ENCODE measurements at places on chromosomes 13 and 19.

GRCh38 chr13:110319774-110320509 is 12.9 kb downstream of the COL4A2 start:
- DNase-seq, result no peak

DNA sequence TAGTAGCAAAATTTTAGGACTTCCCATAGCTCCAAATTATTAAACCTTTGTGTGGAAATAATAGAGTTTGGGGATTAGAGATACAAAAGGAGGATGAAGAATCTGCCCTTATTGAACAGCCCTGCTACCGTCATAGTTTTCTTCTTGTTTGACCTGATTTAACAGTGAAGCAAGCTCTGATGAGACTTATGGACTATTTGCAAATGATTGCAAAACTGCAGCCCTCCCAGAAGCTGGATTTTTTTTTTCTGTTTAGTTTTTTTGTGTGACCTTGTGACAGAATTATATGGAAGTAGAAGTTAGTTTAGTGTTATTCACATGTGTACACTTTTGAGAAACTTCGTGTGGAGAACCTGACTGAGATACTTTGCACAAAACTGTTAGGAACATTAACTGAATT is 267.8 kb downstream of the KCNRG start:
- DNase-seq, result no peak

- no peak for DNase-seq
Measured at GRCh38 chr13:48497669-48498068, 35.2 kb downstream of the RCBTB2 start.

DNA sequence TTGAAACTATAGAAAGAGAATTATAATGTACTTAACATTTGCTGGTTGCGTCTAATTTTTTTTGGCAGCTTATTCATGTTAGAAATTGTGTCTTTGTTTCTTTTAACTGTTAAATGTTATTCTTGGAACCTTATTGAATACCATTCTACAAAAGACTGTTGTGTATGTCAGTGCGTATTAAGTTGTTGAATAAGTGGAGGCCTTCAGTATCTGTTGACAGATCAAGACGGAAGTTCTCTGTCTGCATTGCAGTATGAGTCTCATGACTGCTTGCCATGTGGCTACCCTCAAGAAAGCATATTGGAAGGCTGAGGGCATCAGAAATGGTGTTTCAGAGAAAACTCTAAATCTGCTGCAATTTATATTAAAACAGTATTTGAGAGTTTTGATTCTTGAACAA is 8.5 kb downstream of the UBA2 start:
- no peak for DNase-seq

- DNase-seq, result no peak
Measured at GRCh38 chr19:49814010-49814409, 918 bp upstream of the FUZ start.

DNA sequence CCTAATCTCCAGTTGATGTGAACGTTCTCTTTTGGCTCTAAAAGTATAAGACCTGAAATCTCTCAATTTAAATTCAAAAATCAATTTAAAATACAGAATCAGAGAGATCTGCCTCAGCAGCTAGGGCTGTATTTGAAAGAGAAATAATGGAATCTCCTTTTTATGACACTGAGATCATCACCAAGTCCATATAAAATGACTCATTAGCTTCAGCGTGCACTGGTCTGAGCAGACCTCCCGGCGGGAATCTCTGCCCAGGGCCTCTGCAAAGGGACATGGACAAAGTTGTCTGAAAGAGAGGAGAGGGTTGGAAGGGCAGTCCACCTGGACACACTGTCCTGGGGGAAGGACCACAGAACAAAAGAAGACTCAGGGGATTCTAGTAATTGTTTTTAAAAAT is 855.6 kb downstream of the EFNB2 start:
- no peak for DNase-seq

DNA sequence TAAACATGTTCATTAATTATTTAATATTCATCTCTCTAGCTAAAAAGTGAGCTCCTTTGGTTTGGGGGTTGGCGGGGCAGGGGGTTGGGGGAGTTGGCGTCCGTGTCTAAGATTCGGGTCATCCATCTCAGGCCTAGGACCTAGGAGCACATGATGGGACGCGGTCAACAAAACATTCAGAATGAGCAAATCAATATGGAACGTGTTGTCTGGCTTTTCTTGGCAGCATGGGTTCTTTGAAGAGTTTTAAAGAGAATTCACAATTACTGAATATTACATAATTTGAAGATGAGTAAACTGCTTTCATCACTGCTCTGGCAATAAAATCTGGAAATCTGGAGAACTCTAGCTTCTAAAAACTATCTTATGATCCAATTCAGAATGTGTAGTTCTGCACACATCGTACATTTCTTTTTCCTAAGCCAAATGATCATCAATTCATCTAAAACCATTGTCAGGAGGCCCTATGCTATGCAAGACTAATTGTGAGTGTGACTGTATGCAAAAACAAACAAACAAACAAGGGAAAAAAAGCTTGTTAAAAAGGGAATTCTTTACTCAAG is 5.4 kb upstream of the ARGLU1 start:
- DNase-seq, result no peak

DNA sequence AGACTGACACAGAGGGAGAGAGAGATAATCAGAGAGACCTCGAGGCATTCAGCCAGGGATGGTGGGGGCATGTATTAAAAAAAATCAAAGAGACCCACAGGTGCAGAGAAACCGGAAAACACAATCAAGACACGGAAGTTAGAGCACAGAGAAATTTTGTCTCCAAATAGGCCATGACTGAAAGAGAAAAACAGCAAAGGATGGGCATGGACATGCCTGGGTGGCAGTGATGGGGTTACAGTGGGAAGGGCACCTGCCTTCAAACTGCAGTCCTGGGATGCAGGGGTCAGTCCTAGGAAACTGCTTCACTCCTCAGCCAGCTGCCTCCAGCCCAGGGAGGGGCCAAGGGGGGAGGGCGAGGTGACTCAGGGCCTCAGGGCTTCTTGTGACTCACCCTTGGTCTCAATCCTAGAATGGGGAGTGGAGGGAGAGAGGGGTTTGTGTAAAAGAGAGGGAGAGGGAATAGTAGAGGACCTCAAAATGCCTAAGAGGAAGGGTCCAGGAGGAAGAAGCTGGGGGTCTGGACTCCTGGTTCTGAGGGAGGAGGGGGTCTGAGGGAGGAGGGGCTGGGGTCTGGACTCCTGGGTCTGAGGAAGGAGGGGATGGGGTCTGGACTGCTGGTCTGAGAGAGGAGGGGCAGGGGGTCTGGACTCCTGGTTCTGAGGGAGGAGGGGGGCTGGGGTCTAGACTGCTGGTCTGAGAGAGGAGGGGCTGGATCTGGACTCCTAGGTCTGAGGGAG is 3.6 kb upstream of the KCNN4 start:
- no peak for DNase-seq

- DNase-seq, result no peak
Measured at GRCh38 chr19:2500841-2501261, 24.9 kb downstream of the GADD45B start.

DNA sequence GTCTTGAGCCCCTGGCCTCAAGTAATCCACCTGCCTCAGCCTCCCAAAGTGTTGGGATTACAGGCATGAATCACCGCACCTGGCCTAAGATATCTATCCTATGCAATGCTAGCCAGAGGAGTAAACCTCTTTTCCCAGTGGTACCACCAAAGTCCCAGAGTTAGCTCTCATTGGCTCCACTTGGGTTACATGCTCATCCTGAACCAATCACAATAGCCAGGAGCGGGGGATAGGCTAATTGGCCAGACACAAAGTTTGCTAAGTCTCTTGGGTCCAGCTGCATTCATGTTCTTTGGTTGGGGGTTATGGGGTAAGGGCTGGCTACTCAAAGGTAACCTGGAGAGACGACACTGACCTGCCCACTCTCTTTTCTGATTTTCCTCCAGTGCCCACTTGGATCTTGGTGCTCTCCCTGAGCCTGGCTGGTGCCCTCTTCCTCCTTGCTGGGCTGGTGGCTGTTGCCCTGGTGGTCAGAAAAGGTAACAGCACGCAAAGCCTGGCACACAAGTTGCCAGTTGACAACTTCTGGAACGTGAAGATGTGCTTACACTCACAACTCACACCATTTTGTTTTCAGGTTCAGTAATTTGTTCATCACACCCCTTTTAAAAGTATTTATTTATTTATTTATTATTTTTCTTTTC is 7.8 kb downstream of the C19orf38 start:
- DNase-seq, result no peak

- no peak for DNase-seq
Measured at GRCh38 chr19:8208119-8208921, 850 bp upstream of the CERS4 start.

DNA sequence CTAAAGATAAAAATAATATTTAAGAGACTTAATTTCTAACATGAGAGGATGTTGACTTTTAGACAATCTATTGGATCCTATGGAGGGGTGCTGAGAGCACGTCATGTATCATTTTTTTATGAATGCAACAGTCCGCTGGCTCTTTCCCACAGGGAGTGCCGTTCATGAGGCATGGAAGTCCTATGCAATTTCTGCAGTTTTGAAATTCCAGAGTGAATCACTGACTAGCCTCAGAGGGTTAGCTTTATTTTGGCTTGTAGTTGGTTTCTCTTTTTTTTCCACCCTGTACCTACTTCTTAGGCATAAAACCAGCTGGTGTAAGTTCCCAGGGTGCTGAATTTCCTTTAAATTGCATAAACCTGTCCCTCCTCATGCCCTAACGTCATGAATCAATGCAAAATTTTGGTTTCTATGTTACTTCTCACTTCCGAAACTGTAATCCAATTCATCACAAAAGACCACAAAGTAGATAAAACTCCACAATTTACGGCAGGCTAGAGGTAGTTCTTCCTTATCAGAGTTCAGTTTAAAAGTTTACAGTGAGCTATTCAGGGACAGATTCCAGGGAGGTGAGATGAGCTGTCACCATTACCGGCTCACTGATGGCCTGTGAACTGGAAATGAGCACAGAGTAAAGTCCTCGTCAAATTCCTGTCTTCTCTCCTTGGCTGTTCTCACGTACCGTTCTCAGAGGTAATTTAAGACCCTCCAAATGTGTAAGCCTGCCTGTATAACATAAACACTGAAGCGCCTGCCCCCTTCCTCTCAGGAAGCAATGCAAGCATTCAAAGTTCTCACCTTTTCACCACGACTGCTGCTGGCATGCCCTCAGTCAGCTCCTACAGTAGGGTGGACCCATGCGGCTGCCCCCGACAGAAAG is 216.6 kb upstream of the SLC10A2 start:
- DNase-seq, result no peak

- DNase-seq, result no peak
Measured at GRCh38 chr13:32538143-32538620, 413 bp downstream of the N4BP2L2 start.

GRCh38 chr19:11204943-11205349 is 7.6 kb upstream of the KANK2 start:
- DNase-seq, result no peak

DNA sequence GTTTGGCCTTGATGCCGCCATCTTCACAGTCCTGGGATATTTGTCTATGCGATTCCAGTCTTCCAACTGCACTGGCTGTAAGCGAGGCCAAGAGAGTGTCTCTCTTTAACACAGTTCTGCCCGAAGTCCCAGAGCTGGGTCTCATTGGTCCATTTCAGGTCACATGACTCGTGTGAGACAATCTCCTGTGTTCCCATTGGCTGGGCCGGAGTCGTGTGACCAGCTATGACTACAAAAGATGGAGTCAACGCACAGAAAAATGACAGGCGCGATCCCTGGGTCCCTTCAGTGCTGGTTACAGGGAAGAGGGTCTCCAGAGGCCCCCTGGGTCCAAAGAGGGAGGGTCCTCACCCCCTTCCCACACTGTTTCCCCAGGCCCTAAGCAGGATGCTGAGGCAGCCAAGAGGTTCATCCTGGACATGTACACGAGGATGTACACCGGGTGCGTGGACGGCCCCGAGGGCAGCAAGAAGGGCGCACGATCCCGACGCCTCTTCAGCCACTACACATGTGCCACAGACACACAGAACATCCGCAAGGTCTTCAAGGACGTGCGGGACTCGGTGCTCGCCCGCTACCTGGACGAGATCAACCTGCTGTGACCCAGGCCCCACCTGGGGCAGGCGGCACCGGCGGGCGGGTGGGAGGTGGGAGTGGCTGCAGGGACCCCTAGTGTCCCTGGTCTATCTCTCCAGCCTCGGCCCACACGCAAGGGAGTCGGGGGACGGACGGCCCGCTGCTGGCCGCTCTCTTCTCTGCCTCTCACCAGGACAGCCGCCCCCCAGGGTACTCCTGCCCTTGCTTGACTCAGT is 15.9 kb upstream of the S1PR4 start:
- DNase-seq, result no peak

DNA sequence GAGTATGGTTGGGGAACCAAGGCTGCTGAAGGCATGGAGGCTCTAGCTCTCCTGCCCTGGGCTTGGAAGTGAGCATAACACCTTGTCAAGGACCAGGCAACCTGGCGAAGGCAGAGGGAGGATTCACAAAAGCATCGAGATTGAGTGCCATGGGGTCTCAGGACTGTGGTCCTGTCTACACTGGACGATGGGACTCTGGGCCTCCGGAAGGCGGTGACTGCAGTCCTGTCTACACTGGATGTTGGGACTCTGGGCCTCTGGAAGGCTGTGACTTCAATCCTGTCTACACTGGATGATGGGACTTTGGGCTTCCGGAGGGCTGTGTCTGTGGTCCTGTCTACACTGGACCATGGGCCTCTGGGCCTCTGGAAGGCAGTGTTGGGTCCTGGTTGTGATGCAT is 290.4 kb downstream of the TEX29 start:
- DNase-seq, result no peak

DNA sequence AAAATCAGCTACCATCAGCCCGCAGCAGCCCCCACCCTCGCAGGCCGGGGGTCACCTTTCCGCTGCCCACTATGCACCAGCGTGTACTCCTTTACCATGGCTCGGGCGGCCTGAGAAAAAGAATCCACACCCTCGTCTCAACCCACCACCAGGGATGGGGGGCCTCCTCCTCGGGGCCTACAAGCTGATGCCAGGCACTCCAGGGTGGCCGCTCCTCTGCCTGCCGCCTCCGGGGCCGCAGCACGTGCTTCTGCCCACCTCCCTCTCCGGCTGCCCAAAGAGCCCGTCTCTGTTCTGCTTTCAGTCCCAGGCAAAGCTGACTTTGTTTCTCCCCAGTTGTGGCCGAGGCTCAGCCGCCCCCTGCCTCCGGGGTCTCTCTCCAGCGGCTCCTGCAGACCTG is 11.1 kb upstream of the MEX3D start:
- no peak for DNase-seq

GRCh38 chr13:21330126-21330861 is 128.8 kb downstream of the ZDHHC20 start:
- no peak for DNase-seq

DNA sequence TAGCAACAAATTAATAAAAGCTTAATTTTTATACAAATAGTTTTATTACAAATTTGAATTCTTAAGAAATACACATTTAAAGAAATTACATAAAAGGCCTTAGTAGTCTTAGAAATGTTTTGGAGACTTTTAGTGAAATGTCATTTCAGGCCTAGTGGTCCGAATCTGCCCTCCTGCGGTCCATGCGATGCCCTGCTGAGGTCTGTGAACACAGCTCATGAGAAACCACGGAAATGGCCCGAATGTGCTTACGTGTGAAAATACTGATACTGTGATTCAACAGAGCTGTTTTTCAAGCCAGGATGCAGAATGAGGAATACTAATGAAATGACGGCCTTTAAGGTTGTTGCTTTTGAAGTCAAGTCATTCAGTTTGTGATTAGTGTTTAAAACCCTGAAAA is 157.9 kb downstream of the COL4A1 start:
- no peak for DNase-seq

- peak; percentile 75 for DNase-seq
Measured at GRCh38 chr19:2330632-2331284, 2.3 kb downstream of the SPPL2B start.
